ENCODE measurements at places on chromosomes 1 and 21.

GRCh38 chr1:973459-974292, 7.4 kb downstream of the PLEKHN1 start:
- no peak for DNase-seq

DNA sequence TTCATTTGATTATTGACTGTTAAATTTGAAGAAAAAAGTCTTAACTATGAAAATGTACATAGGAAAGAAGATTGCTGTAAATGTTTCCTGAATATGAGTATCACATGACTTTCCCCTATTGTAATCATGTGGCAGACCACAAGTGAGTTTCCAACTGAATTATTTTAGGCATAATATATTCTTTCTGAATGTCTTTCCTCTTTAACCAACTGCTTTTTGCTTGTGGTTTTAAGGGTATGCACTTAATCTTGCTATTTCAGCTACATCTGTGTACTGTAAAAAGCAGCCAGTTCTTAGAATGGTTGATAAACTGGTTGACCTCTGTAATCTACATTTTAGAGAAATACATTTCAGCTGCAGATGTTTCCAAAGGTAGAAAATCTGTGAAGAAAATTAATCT, 400.7 kb downstream of the NEGR1 start:
- no peak for DNase-seq

DNA sequence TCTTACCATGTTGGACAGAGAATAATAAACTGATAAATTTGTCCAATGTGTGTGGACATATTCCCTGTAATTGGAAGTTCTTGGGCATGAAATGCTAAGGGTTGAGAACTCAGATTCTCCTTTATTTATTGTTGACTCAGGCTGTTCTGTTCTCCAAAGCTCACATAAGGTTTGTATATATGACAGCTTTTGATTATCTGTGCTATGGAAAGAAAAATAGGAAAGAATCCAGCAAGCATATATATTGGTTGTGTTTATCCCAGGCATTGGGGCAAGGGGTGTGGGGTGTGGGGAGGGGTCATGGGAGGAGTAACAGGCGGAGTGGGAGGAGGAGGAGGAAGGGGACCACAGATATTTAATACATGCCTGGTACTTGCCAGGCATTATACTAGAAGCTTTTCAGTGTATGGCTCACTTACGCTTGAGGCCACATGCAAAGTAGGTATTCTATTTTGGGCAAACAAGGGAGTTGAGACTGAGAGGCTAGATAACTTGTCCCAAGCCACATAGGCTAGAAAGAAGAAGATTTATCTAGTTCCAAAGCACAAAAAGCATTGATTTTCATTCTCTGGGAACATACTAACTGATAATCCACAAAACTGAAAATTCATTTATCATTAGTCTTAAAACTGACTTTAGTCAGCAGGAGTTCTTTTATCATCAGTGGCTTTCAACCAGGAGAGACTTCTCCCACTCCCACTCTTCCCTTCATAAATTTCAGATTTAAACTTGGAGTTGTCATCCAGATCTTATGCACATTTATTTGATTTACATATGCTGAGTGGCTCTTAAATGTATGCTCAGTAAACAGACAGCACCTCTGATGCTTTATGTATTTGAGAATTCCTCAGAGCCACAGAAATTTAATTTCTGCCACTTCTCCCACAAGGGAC, 27.2 kb downstream of the NGF start:
- no peak for DNase-seq

DNA sequence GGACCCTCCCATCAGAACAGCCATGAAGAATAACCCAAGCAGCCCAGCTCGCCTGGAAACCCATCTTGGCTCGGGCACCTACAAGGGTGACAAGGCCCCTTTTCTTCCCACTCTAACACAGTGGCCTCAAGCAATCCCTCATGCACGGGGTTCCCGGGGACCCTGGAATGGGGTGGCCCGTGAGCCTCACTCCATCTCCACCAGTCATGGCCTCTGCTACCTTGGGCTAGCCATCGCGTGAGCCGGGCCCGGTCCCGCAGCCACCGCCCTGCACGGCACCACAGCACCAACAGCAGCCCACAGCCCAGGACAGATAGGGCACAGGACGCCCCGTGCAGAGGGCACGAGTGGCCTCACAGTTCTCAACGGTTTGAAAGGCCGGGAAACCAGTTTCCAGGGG, 19.0 kb downstream of the WDR4 start:
- DNase-seq: no peak

GRCh38 chr21:31889460-31889859, 16.6 kb downstream of the HUNK start:
- DNase-seq: no peak

DNA sequence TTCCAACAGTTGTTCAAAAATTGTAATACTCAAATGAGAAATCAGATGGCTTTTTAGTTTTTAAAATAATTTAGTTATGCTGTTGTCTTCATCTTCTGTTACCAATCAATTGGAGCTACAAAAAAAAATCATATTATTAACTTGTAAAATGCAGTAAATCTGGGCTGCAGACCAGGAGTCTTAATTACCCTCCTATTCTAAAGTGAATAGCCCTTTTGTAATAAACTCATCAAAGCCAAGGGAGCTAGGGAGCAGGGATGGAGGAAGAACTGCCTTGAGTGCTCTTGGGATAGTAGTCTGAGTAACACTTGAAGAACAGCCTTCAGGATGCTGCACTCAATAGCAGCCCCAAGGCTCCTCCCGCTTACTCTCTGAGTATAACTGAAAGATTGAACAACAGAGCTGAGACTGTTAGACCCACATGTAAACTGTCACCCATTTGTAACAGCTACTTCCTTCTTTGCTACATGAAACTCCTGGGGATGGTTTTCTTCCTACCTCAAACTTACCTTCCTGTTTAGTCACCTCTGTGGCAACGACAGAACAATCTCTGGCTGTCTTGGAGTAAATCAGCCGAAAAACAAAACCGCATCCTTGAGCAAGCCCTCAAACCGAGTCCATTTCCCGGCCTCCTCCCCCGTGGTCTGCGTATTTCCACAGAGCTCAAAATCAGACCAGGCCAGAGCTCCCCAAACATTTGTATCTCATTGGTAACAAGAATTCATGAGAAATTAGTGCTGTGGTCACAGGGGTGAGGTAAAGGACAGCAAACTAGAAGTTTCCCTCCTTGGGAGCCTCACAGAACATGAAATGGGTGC, 55.9 kb downstream of the CD58 start:
- no peak for DNase-seq

GRCh38 chr1:14972107-14972506, 181.4 kb upstream of the TMEM51 start:
- no peak for DNase-seq

GRCh38 chr1:21853131-21853427, 41.0 kb downstream of the LDLRAD2 start:
- DNase-seq: no peak

GRCh38 chr1:20200966-20201365, 14.6 kb upstream of the PLA2G2C start:
- DNase-seq: no peak

GRCh38 chr1:118984086-118984721, 3.9 kb downstream of the TBX15 start:
- no peak for DNase-seq

DNA sequence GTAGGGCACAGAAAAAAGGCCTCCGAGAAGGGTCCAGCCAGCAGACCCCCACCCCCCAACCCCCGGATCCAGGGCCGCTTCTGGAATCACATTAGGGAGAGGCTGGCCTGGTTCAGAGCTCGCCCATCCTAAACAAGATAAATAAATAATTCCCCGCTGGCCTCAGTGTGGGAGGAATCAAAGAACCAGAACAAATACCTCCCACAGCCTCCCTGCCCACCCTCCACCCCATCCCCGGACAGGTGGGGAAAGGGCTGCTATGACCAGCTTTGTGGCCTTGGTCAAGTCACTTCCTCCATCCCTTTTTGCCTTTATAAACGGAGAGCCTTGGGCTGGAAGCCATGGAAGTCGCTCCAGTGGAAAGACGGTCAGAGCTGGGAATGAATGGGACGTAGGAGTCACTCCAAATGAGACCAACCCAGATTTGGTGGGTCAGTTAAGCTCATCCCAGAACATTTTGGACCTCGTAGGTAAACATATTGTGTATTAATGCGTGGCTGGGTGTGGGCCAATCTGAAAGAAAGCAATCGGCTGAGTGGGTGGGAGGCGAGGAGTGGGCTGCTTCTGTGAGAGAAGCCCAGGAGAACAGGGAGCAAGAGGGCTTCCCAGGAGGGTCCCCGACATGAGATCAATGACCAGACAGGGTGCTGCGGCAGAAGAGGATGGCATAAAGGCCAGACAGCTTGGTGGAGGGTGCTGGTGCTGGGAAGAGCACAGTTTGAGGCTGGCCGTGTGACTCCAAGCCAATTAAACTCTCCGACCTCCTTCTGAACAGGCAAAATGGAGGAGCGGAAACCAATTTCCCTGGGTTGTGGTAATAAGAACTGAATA, 63.3 kb downstream of the MEF2D start:
- no peak for DNase-seq

GRCh38 chr1:212583643-212584042, 24.9 kb upstream of the ATF3 start:
- no peak for DNase-seq

- no peak for DNase-seq
These were observed 5.8 kb upstream of the FUBP1 start for GRCh38 chr1:77984629-77985028.

DNA sequence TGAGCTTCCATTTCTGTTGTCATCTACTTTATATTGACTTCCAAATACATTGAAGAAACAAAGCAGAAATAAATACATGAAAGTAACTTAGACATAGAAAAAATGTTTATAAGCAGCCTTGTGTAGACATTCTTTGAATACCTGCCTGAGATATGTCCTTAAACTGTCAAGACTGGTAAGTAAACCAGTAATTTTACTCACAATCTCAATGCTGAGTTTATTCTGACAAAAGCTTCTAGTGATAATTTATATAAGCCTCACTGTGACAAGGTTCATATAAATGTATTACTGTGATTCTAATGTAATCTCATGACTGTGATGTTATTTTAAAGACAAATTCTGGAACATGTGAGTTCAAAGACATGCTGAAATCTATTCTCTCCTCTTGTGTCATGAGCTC, 516.7 kb upstream of the B3GALT2 start:
- DNase-seq: no peak

DNA sequence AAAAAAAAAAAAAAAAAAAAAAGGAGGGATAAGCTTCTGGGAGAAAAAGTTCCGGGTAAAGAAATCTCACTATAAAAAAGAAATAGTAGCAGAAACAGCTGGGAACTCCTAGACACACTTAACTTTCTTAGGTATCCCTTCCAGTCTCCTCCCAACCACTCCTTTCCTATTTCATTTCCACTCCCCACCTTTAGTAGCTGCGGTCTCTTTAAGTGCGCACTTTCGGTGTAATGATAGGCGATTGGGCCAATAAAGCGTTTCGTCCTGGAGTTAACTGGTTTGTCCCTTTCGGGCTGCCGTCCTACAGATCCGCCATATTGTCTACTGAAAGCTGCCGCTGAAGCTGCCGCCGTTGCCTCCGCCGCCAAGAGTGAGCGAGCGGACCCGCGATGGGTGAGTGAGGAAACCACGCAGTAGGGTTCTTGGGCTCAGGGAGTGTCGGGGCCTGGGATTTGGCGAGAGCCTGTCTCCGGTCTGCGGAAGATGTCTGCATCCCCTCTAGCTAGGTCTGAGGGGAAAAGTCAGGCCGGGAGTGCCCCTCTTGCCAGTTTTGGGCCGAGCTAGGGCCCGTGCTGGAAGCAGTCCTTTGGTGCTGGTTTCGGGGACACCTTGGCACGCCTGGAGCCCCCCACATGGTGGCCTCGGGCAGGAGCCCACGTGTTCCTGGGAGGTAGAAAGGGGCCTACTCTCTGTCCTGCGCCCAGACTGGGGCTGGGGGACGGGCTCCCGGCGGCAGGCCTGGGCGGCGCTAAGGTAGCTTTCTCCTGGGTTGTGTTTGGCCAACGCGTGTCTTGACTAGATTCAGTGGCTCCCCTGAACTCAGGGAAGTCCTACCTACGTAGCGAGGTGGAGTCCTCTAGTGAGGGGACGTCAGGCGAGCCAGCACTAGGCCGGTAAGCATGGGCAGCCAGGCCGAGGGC, at the start of gene KPNA6:
TSS of gene KPNA6 (plus strand) at position 315 of the 920 bp plus-strand sequence. CDS start at position 390, 75 bp downstream.
- peak; percentile 87 for DNase-seq

- DNase-seq: peak; percentile 22
These were observed 34.8 kb downstream of the WDR4 start for GRCh38 chr21:42844411-42845113.

DNA sequence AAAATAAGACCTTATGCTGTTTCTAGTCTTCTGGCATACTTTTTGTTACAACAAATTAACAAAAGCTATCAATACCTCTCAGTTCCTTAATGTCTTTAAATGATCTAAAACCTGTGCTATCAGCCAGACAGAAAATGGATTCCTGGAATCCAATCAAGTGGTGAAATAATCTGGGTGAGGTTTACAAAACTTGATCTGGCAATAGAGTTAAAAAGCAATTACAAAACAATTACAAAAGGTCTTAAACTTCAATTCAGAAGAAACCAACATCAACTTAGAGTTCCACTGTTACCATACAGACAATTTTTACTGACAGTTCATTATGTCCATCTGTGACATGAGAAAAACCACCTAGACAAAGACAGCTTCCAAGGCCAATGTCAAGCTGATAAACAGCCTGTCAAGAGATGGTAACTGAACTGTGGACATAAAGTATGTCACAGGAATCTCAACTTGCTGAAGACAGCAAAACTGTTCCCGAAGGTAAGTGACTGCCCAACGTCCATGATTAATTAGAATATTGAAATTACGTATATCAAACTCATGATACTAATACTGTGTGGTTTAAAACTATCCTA, 17.4 kb downstream of the ZZZ3 start:
- DNase-seq: no peak

DNA sequence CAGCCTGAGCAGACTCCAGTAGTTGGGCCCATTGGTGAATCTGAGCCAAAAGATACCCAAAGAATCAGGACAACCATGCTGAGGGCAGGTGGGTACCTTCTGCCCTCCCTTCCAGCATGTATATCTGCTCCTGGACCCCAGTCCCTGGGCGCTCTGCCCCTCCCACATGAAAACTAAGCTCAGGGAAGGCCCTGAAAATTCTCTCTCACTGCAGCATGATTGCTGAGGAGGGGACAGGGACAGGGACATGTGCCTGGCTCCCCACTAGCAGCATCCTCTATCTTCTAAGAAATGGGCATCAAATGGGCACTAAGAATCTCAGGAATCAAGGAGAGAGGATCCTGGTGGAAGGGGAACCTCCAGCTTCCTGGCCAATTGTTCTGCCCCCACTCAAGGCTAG, 446.0 kb downstream of the MATN1 start:
- DNase-seq: no peak

DNA sequence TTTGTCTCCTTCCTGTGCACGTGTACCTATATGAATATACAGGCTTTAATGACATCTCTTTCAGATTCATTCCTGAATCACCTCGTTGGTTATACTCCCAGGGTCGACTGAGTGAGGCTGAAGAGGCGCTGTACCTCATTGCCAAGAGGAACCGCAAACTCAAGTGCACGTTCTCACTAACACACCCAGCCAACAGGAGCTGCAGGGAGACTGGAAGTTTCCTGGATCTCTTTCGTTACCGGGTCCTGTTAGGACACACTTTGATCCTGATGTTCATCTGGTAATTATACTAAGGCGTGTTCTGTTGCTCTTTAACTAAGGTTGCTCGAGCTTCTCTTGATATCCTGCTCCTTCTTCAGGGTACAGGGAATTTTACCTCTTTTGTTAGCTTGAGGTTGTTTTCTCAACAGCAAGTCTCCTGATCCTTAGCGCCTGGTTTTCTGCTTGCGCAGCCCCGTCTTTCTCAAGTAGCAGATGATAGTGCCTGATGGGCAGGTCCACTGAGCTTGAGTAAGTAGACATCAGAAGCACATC, 55.1 kb downstream of the SLC22A15 start:
- no peak for DNase-seq

- DNase-seq: no peak
These were observed 15.4 kb downstream of the COL9A2 start for GRCh38 chr1:40301541-40302299.

GRCh38 chr1:218930472-218931241, 243.0 kb upstream of the LYPLAL1 start:
- DNase-seq: no peak

GRCh38 chr1:25898223-25899015, 7.8 kb downstream of the STMN1 start:
- no peak for DNase-seq
